Kidney epithelial cell (primary cell): ENCODE measurements at places on chromosomes 7 and 10.
A peak's percentile ranks its signal among the peaks of the same experiment; 100 is the strongest.

DNA sequence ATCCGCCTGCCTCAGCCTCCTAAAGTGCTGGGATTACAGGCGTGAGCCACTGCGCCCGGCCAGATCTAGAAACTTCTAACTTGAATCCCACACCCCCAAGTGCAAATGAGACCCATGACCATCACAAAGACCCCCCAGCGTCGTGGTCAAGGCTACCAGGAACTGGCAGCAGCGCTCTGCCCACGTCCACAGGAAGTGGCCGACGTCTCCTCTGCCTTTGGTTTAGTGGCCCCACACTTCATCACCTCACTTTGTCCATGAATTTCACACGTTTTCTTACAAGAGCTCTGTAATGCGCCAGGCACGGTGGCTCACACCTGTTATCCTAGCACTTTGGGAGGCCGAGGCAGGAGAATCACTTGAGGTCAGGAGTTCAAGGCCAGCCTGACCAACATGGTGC lies 53.5 kb upstream of the TNRC18 start:
- no peak for DNase-seq

DNA sequence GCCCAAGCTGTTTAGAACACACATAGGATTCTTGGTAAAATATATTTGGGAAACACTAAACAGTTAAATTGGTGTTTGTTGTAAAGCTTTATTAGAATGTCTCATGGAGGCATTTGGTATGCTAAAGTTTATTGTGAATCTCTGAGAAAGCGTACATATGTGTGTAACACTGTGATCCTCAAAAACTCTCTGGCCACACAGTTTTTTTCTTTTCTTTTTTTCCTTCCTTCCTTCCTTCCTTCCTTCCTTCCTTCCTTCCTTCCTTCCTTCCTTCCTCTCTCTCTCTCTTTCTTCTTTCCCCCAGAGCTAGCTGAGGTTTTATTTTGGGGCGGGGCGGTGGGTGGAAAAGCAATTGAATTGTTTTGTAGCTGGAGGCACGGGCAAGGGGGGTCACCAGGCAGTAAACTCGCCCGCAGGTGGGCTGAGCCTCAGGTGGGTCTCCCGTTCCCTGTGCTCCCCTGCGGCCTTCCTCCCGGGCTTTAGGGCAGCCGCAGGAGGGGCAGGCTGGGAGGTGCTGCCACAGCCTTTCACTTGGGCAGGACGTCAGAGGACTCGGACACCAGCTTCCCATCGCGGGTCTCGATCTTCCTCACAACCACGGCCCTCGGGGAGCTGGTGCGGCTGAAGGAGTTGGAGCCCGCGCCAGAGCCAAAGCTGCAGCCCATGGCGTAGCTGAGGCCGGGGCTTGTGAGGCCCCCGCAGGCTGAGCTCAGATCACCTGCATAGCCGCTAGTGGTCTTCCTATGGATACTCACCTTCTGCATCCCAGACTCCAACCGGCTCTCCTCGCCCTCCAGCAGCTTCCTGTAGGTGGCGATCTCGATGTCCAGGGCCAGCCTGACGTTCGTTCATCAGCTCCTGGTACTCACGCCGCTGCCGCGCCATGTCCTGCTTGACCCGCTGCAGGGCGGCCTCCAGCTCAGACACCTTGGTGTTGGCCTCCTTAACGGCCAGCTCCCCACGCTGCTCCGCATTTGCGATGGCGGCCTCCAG lies 459.0 kb downstream of the GATA3 start:
- DNase-seq, result no peak

- DNase-seq, result no peak
Measured at GRCh38 chr10:78955206-78955605, 113.6 kb upstream of the ZMIZ1 start.

- DNase-seq, result no peak
Measured at GRCh38 chr10:124611738-124612137, 132.4 kb downstream of the FAM53B start.

GRCh38 chr10:24857031-24857725 lies 95.2 kb downstream of the PRTFDC1 start:
- DNase-seq, result no peak

DNA sequence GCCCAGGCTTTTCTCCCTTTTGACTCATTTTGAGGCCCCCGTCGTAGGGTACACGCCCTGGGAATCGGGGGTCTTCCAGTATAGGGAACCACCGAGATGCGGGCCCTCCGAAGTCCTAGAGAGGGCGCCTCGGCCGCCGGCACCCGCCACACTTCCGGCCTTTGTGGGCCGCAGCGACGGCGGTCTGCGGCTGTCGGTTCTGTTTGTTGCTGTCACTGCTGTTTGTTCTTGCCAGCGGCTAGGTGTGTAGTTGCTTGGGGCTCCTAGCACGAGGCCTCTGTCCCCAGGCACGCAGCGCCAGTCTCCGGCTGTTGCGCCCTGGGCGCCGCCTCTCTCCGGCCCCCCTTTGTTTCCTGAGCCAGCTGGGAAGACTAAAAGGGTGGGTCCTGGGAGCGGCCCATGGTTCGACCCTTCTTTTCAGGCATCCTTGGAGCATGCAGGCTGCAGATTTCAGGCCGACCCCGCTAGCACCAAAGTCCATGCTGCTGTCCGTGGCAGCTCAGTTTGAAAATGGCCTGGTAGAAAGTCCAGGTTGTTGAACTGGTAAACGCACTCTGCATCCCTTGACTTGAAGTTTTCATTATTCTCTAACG lies 17.8 kb upstream of the ZKSCAN1 start:
- no peak for DNase-seq

- DNase-seq, result peak; percentile 5
Measured at GRCh38 chr7:104137971-104138370, 69.8 kb downstream of the ORC5 start.
